BJ (cell line): ENCODE measurements at places on chromosomes 1 and 21. TPM values are rescaled to one million over a fixed set of nuclear protein-coding genes. Genes with fewer than 3 reads are reported as not detected.

DNA sequence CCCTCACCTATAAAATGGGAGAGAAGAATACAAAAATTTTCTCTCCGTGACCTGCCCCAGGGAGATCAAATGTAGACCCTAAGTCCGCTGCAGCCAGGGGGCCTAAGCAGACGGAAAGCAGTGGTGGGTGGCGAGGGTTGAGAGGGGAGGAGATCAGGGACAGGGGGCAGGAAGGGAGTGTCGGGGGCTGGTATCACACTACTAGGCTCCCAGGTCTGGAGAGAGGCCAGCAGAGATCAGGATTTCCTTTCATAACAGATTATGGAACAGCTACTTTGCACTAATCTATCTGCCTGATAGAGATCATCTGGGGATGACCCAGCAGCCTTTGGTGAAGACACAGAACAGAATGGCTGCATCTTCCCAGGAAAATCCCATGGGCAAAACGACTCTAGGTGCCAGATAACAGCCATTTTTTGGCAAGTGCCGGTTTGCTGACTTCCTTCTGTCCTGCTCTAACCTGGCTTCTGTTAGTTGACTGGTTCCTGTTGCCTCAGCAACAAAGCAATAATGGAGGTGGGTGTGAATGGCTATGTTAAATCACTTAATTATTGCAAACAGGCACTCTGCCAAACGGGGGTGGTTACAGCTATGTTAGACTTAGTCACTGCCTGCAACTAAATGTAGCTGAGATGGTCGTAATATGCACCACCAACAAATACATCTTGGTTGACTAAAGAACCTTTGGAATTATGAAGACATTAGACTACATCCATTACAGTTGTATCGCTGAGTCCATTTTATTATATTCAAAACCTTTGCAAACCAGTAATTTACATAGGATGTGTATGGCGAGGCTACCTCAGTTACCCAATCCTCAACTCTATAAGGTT is 30.0 kb upstream of the EPS8L3 start:
- peak; percentile 62 for DNase-seq

GRCh38 chr1:54163051-54163450 is 10.3 kb upstream of the CDCP2 start:
- DNase-seq, result no peak

DNA sequence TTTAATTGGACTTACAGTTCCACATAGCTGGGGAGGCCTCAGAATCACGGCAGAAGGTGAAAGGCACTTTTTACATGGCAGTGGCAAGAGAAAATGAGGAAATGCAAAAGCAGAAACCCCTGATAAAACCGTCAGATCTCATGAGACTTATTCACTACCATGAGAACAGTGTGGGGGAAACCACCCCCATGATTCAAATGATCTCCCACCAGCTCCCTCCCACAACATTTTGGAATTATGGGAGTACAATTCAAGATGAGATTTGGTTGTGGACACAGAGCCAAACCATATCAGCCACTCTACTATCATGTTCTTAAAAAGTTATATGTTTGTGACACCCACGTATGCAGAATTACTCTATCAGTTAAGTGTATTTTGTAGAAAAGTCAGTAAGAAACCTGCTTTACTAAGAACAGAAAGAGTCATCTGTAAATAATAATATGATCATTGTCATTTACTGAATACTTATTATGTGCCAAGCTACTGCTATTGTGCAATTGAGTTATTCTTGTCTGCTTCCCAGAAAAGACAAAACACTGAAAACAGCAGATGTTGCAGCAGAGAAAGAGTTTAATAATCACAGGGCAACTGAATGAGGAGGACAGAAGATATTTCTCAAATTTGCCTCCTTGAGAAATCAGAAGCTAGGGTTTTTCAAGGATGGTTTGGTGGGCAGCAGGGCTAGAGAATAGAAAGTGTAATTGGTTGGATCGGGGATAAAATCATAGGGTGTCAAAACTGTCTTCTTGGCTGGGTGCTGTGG is 207.7 kb upstream of the FGGY start:
- DNase-seq, result no peak

GRCh38 chr1:45001011-45001481 is 10.1 kb downstream of the HECTD3 start:
- DNase-seq, result no peak

- DNase-seq, result no peak
These were observed 6.9 kb upstream of the CSDE1 start for GRCh38 chr1:114764689-114765088.

- no peak for DNase-seq
These were observed 4.3 kb downstream of the RUSC1 start for GRCh38 chr1:155324717-155325602.

DNA sequence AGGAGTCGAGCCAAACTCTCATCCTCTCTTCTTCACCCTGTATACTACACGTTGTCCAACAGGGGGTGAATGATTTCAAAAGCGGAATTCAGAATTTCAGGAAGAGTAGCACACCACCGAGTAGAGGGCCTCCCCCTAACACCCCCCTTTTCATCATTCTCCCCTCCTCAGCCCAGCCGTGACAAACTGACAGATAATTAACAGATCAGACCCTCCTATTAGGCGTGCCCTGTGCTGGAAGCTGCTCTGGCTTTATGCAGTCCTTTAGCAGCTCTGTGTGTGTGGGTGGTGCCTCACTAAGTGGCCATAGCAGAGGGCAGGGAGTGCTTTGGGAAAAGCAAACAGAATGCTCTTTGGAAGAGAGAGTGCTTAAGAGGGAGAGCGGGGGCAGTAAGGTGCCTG is 44.3 kb downstream of the PEX14 start:
- DNase-seq, result no peak

GRCh38 chr1:29752141-29752540 is 515.8 kb downstream of the PTPRU start:
- DNase-seq, result no peak

- DNase-seq, result no peak
These were observed 2.6 kb downstream of the PFDN2 start for GRCh38 chr1:161115132-161115711.

GRCh38 chr1:93021539-93022134 is 57.4 kb upstream of the MTF2 start:
- no peak for DNase-seq

DNA sequence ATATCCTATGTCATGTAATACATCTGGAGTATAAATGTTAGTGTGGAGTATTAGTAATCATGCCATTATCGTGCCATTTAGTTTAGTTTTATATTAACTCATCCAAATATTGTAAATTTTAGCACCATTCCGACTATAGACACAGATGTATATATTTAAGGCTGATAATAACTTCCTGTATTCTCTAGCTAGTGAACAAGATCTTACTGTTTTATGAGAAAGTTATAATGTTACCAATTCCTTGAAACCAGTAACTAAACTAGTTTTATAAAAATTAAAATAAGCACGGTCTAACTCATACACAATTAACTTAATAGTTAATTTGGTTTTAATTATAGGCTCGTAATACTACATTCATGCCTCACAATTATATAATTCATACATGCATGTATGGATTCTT is 808.6 kb downstream of the USP25 start:
- DNase-seq, result no peak

- DNase-seq, result peak; percentile 54
These were observed 299.2 kb downstream of the SRGAP2C start for GRCh38 chr1:121483961-121484424.

- DNase-seq, result no peak
These were observed 657.1 kb upstream of the BRINP3 start for GRCh38 chr1:191134796-191135195.

- no peak for DNase-seq
These were observed 17.3 kb upstream of the RBM15 start for GRCh38 chr1:110321846-110322245.

DNA sequence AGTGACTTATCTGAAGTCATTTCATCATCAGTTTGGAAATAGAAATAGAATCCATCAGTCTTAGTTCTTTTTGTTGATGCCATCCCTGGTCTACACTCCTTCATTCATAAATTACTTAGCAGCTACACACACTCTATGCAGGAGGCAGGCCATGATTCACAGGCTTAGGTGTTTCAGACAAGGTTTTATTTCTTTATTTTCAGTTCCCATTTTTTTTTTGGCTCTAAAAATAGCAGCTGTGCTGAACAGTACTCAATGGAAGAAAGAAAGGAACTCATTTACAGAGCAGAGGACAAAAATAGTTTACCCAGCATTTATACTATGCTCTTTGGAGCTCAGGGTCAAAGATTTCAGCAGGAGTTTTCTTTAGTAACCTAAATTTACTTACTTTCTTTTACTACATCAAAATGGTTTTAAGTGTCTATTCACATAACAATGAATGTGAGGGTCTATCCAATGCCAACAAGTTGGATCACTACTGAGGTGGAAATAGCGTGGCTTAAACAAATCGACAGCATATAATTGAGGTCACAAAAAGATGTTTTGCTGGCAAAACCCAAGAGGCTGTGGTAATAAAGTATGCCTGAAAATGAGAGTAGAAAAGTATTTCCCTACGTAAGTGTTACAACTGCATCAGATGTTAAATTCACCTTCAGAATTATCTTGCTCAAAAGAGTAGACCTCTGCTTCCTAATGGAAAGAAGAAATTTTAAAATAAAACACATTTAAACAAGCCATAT is 7.7 kb downstream of the KRTAP19-8 start:
- DNase-seq, result no peak

DNA sequence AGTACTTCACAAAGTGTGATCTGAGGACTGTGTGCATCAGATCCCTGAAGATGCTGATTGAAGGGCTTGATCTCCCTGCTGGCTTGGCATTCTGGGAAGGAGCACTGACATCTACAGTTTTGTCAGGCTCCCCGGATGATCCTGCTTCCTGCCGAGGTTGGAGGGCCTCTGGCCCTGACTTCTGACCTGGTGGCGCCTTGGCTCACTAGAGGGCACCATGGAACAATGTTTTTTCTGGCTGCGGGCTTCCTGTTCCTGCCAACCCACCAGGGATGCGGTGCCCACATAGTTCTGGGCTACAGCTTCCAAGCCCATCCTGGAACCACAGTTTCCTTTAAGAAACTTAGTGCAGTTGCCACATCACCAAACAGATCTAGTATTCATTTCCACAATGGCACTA is 38.8 kb upstream of the RASAL2 start:
- DNase-seq, result no peak

GRCh38 chr1:43902058-43902831 is 31.4 kb upstream of the ARTN start:
- DNase-seq, result no peak

GRCh38 chr1:224510880-224511645 is 76.5 kb upstream of the WDR26 start:
- DNase-seq, result no peak

DNA sequence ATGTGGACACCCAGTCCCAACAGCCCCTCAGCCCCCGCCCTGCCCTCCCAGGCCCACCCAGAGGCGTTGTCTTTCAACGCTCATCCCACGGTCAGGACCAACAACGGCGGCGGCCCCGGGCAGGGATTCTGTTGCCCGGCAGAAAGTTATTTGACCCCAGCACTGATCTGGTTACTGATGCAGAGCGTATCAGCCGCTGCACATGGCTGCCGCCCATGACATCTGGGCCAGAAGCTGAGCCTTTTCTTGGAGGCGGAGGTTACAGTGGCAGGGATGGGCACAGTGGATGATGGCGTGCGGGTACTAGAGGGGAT is 127.1 kb upstream of the ARHGEF16 start:
- no peak for DNase-seq

GRCh38 chr1:104056786-104057185 is 307.1 kb downstream of the AMY1C start:
- DNase-seq, result no peak

- DNase-seq, result no peak
These were observed 130.7 kb downstream of the ACTL8 start for GRCh38 chr1:17885663-17886320.

DNA sequence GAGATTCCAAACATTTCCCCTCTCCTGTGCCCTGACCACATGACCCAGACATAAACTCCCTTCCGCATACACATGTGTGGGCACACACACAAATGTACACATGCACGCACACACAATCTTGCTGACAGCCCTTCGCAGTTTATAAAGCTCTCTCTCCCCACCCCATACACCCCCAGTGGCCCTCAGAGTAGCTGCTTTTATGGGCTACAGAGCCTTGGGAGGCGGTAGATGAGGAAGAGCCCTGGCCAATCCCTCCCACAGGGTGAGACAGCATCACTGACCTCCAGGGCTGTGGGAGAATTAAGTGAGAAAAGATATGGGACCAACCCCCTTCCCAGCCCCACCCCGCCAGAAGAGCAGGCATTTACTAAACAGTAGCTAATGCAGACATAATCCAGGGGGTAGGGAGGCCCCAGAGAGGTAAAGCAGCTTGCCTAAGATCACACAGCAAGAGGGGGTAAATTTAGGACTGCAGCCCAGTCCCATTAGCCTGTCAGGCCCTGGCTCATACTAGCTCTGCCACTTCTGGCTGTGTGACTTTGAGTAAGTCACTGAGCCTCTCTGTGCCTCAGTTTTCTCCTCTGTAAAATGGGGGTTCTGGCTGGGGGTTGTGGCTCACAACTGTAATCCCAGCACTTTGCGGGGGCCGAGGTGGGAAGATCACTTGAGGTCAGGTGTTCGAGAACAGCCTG is 5.1 kb downstream of the SDC3 start:
- DNase-seq, result no peak

- no peak for DNase-seq
These were observed 79.3 kb upstream of the SPAG17 start for GRCh38 chr1:118264343-118264742.

GRCh38 chr21:20997636-20998455 is at the start of gene NCAM2:
NCAM2 (plus strand) TSS chr21:20998409.
- DNase-seq, result no peak

DNA sequence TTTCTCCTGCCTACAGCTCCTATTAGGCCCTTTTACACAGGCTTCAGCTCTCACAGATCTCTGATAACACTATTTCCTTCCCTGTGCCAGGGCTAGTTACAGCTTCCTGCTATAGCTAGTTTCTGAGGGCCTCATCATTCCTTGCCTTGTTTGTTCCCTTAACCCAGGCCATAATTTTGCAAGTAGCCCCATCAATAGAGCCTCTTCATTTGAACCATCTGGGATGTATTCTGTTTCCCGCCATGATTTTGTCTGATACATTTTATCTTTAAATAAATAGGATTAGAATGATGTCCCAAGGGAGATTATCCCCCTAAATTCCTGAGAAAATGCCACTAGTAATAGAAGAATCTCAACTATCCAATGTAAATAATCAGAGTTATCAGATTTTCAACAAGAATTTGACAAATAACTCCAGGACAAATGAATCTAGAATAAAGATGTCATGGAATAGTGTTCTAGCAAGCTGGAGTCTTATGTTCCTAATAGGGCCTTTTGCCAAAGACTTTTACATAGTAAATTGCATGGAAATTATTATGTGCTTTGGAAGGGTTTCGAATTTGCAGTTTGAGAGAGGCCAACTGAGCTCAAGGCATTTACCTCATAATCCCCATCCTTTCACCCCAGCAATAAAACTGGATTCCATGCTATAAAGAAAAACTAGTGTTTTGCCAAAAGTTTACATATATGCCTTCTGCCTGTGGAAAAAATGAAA is 16.1 kb downstream of the IFT25 start:
- DNase-seq, result no peak

GRCh38 chr1:43861988-43862735 is 71.4 kb upstream of the ARTN start:
- no peak for DNase-seq

- DNase-seq, result no peak
These were observed 790.4 kb downstream of the NCAM2 start for GRCh38 chr21:21788591-21788990.

- DNase-seq, result no peak
These were observed 13.5 kb downstream of the LDLRAP1 start for GRCh38 chr1:25556791-25557476.

FCRL6 gene
- polyA plus RNA-seq, result not detected in 2 replicates

GPR37L1 gene
- not detected in 2 replicates for polyA plus RNA-seq

SIPA1L2 gene
- polyA plus RNA-seq, result 3.1 and 5.1 TPM in 2 replicates

HES3 gene
- not detected in 2 replicates for polyA plus RNA-seq

CYP4X1 gene
- polyA plus RNA-seq, result not detected in 2 replicates

CLCA1 gene
- polyA plus RNA-seq, result not detected in 2 replicates

CDC20 gene
- polyA plus RNA-seq, result 58.4 and 107 TPM in 2 replicates

ABCG1 gene
- polyA plus RNA-seq, result 0.15 and 0.29 TPM in 2 replicates

USP21 gene
- polyA plus RNA-seq, result 13.5 and 19.3 TPM in 2 replicates

LINGO4 gene
- not detected in 2 replicates for polyA plus RNA-seq

SPRR2G gene
- polyA plus RNA-seq, result not detected in 2 replicates
